ENCODE measurements at places on chromosomes 2 and 18.

DNA sequence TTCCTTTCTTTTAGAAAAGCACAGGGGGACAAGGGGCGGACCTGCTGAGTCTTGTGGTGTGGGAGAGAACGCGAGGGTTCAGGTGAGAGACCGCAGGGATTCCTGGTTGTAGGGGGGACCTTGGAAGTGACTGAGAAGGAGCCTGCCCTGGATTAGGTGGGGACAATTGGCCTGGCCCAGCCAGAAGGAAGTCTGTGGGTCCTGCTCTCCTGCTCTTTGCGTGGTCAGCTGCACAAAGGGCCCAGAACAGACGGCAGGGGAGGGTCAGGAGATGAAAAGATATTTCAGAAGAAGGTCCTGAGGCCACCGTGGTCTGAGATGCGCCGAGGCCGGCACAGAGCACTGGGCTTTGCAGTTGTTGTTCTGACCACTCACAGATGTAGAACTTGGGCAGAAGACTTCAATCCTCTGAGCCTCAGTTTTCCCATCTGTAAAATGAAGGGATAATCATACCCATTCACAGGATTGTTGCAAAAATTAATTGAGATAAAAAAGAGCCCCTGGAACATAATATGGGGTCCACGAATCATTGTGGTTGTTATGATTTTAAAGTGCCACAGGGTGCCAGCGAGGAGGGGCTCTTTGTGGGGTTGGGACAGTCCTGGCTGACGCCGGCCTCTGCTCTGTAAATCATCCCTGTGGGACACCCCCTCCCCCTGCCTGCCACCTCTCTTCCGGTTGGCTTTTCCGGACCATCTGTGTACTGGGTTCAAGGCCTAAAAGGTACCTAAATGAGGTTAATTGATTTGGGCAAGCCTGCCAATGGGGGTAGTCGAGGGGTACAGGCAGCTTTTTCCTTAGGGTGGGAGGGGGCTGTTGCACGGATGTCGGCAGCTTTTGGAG is 1.8 kb downstream of the LPIN1 start:
- DNase-seq, result peak; percentile 43

DNA sequence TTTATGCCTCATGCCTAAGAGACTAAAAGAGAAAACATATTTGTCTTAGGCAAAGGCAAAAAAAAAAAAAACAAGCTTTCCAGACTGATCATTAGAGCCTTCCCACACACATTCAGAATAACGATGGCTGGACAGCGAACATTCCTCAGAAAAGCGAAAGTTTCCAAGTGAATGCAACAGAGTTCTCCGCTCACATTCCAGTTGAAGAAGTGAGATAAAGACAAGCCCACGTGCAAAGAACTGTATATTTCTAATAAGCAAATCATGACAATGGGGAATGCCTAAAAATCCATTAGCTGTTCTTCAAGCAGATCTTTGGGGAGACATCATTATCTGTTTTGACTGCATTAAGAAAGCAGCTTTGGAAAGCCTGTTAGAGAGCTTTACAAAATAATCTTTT is 347.9 kb downstream of the METTL4 start:
- DNase-seq, result no peak

DNA sequence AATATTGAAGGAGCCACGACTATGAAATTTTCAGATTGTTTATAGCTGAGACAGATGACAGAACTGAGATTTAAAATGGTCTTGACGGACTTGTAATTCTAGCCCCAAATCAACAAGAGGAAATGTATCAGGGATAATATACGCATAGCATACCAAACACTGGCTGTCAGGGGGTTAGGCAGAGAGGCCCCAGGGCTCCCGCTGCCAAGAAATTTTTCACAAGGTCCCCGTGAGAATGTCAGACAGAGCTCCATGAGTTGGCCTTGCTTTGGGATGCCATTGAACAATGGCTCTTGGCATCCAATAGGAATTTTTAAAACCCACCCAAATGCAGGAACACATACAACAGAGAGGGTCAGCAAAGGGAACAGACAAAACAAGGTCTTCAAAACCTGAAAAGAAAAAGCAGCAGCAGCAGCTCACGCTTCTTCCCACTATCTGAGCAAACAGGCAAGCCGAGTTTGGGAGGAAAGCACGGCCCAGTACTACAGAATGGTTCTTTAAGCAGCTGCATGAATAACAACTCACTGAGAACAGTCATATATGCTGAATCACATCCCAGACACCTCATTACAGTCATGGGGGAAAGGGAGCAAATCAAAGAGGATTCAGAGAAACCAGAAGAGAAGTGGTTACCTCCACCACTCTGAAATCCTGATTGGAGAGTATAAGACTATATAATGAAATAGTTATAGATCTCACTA is 445.6 kb downstream of the RND3 start:
- no peak for DNase-seq

- DNase-seq, result peak; percentile 62
These were observed 78.2 kb downstream of the UBE2E3 start for GRCh38 chr2:181058378-181059269.

- DNase-seq, result no peak
These were observed 152.0 kb upstream of the RAB6C start for GRCh38 chr2:129827311-129828090.

DNA sequence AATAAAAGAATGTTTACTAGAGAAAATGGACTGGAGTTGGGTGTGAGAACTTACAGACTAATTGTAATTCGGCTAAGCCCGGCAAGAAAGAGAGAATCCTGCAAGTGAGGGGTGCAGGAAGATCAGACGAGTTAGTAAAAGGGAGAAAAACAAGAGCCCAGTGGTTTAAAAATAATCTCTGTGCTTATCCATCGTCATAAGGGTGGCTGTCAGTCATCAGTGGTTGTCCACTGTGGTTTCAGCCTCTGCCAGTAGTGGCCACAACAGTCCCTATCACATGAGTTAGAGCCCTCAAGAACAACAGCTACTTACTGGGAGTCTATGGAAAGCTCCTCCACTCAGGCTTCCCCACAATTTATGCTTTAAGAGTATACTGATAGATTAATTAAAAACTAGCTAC is 239.8 kb downstream of the SETBP1 start:
- DNase-seq, result no peak

GRCh38 chr2:217147818-217148217 is 288.0 kb upstream of the TNP1 start:
- DNase-seq, result no peak

GRCh38 chr2:108594132-108594981 is 60.1 kb downstream of the LIMS1 start:
- DNase-seq, result no peak

- no peak for DNase-seq
These were observed 52.1 kb downstream of the GTF3C3 start for GRCh38 chr2:196747400-196747799.

- DNase-seq, result no peak
These were observed 63.3 kb downstream of the BOD1L2 start for GRCh38 chr18:57210107-57210715.

DNA sequence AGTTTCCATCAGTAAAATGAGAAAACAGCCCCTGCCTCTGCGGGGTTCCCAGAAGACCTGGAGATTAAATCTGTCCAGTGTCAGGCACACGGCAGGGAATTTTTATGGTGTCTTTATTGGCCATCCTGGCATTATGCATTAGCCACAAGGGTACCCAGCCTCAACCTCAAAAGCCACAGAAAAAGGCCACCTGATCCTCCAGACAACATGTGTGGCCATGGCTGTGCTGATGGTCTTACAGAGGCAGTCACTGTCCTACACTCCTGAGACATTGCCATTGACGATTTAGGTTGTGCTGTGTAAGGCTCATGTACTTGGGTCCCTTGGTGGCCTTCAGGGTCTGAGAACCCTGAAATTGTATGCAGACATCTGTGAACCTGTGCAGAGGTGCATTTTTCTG is 115.6 kb downstream of the SMAD7 start:
- no peak for DNase-seq

- no peak for DNase-seq
These were observed 395.6 kb downstream of the ARHGAP15 start for GRCh38 chr2:143524559-143525401.

GRCh38 chr2:183164650-183165015 is 40.4 kb downstream of the NUP35 start:
- DNase-seq, result no peak

DNA sequence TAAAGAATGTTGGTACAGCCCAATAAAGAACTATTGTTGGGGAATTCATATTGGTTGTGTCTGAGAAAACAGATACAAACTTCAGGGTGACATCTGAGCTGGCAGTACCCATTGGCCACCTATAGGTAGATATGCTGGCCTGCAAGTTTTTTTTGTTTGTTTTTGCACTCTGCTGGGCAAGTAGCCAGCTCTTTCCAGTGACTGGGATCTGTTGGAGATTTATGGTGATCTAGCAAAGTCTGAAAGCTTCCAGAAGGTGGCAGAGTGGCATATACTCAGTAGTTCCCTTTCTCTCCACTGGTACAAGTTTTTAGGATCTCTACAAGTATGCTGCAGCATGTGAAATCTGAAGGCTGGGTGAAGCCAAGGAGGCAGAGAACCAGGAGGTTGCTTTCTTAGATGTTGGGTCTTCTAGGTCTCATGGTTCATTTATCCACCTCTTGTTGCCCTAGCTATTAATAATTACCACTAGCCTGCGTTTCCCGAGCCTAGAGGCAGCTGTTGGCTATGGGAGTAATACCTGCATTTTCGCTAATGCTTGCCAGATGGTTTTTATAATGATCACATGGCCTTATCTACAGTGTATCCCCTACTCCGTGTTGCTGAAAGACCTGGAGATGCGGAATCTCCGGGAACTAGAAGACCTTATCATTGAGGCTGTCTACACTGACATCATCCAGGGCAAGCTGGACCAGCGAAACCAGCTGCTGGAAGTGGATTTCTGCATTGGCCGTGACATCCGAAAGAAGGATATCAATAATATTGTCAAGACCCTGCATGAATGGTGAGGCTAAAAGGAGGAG is 9.5 kb downstream of the COPS7B start:
- no peak for DNase-seq

DNA sequence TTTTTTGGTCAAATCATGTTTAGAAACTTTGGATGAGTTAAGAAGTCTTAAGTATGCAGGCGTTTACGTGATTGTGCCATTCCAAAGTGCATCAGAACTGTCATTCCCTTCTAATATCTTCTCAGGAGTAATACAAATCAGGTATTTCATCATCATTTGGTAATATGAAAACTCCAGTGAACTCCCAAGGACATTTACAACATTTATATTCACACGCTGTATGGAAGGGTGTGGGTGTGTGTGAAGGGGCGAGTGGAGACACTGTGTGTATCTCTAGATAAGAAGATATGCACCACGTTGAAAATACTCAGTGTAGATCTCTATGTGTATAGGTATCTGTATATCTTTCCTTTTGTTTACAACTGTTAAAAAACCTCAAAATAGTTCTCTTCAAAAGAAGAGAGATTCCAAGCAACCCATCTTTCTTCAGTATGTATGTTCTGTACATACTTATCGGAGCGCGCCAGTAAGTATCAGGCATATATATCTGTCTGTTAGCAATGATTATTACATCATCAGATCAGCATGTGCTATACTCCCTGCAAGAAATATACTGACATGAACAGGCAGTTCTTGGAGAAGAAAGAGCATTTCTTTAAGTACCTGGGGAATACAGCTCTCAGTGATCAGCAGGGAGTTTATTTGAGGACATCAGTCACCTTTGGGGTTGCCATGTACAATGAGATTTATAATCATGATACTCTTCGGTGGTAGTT is 29.3 kb downstream of the COX7A2L start:
- DNase-seq, result no peak
